Stomach (tissue), 19 donors: ENCODE measurements at places on chromosomes 7 and 10. TPM values are rescaled to one million over a fixed set of nuclear protein-coding genes. Genes with fewer than 3 reads are reported as not detected.
A peak's percentile ranks its signal among the peaks of the same experiment; 100 is the strongest.

PHYHIPL gene
- polyA plus RNA-seq = 0.35 TPM

DNA sequence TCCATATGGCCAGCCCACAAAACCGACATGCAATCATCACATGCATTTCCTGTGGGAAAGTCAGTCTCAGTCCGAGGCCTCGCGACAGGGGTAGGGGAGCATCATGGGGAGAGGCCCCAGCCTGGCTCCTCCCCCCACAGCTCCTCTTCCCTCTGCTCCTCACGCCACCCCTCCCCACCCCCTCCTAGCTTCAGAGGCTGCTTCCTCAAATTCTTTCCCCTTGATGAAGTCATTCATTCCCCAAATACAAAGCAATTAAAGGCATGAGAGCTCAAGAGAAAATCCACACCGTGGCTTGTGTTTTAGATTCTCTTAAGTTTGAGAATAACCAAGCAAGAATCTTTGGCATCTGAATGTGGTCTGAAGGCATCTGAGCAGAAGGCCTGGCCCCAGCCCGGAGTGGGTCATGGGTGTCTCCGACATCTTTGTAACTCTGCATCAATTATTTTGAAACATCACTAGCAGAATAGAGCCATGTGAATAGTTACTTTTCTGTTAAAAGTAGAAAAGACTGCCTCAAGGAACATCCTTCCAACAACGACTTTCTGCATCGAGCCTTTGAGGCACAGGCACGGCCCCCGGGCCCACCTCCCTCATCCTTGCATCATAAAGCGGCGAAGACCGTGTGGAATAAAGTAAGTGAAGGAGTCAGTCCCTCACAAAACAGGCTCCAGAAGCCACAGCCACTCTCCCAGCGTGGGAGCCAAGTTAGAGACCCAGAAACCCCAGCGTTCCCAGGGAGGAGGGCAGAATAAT, 90.9 kb downstream of the DIP2C start:
- H3K27me3 ChIP-seq = no peaks in the 10 kb centered on the region
- peaks cover 61% of the 10 kb centered on the region for H3K4me1 ChIP-seq
- peak overlapping the region; percentile 54 for H3K27ac ChIP-seq
- peak; percentile 48 for DNase-seq

GRCh38 chr7:129780974-129781927, 169.7 kb downstream of the NRF1 start:
- H3K27ac ChIP-seq = no peak overlapping the region
- peak; percentile 55 for DNase-seq
- H3K4me1 ChIP-seq = peaks cover 69% of the 10 kb centered on the region
- H3K27me3 ChIP-seq = peaks cover 100% of the 10 kb centered on the region
- peak overlapping the region; percentile 52 for H3K4me3 ChIP-seq

- no peaks in the 10 kb centered on the region for H3K36me3 ChIP-seq
- peak overlapping the region; percentile 10 for H3K27ac ChIP-seq
- no peaks in the 10 kb centered on the region for H3K27me3 ChIP-seq
Observed at GRCh38 chr7:7920481-7920880, 48.1 kb upstream of the GLCCI1 start.

- no peak overlapping the region for H3K4me3 ChIP-seq
- no peaks in the 10 kb centered on the region for H3K27me3 ChIP-seq
- H3K4me1 ChIP-seq = peaks cover 6% of the 10 kb centered on the region
- no peak overlapping the region for H3K27ac ChIP-seq
Observed at GRCh38 chr10:113469796-113470195, 83.1 kb upstream of the HABP2 start.

DNA sequence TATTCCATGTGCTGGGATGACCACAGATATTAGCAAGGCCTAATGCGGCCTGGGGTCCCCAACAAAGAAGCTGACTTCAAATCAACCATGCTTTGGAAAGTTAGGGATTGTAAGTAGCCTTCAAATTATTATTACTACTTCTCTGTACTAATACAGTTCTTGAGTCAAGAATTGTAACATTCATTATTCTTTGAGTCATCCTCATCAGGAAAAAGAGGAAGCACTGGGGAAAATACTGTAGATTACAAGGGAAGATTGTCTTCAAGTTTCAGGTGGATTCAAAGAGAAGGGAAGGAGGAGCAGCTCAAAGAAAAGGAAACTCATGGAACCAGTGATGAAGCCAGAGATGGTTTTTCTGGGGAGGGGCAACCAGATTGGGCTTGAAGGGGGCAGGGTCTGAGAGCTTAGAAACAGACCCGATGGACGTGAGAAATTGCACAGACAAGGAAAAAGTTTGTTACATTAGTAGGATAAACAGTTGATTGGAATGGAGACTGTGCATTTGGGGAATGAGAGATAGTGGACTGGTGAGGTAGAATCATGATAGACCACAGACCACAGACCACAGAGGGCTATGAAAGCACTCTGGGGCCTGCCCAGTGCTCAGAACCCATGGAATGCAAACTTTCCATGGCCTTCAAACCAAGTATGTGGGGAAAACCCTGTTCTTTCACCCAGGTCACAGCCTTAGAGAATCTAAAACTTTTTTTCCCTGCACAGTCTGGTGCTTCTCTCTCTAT, 209.9 kb downstream of the ZNF365 start:
- H3K27ac ChIP-seq = no peak overlapping the region
- peak; percentile 12 for DNase-seq
- H3K27me3 ChIP-seq = no peaks in the 10 kb centered on the region
- peaks cover 3% of the 10 kb centered on the region for H3K4me1 ChIP-seq
- no peak overlapping the region for H3K4me3 ChIP-seq
- no peaks in the 10 kb centered on the region for H3K36me3 ChIP-seq

GRCh38 chr10:77774940-77775391, 137.4 kb upstream of the KCNMA1 start:
- DNase-seq = peak; percentile 20
- H3K27me3 ChIP-seq = no peaks in the 10 kb centered on the region
- H3K36me3 ChIP-seq = peaks cover 3% of the 10 kb centered on the region

ZC3HAV1L gene
- 1.3 TPM for polyA plus RNA-seq

- no peaks in the 10 kb centered on the region for H3K27me3 ChIP-seq
- H3K27ac ChIP-seq = no peak overlapping the region
- no peaks in the 10 kb centered on the region for H3K4me1 ChIP-seq
- no peak overlapping the region for H3K4me3 ChIP-seq
- no peak for DNase-seq
Observed at GRCh38 chr10:89808842-89809241, 107.5 kb downstream of the KIF20B start.

DNA sequence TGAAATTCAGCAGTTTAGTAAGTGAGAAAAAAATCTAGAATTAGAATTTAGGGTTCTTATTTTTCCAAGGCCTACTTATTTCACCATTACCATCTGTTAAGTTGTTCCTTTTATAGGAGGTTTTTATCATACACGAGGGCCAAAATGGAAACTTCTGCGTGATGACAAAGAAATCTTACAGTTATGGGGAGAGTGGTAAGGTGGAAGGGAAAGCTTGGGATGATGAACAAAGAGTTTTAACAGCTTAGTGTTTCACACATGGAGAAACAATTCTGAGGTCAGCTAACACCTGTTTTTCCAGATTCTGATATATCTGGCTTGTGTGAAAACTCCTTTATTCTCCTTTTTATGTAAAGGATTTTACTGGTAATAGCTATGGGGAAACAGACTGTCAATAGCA, 49.8 kb upstream of the SEMA3C start:
- no peaks in the 10 kb centered on the region for H3K27me3 ChIP-seq
- no peak for DNase-seq
- H3K36me3 ChIP-seq = no peaks in the 10 kb centered on the region

CDC14C gene
- not detected for polyA plus RNA-seq

DNA sequence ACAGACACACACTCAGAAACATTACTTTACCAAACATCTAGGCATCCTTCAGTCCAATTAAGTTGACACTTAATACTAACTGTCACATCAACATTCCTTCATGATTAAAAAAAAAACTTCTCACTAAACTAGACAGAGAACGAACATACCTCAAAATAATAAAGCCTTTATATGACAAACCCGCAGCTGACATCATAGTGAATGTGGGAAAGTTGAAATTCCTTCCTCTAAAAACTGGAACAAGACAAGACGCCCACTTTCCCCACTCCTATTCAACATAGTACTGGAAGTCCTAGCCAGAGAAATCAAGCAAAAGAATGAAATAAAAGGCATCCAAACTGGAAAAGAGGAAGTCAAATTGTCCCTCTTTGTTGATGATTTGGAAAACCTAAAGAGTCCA, 96.9 kb upstream of the PPP1R9A start:
- H3K4me1 ChIP-seq = no peaks in the 10 kb centered on the region
- DNase-seq = no peak
- no peaks in the 10 kb centered on the region for H3K27me3 ChIP-seq
- H3K4me3 ChIP-seq = no peak overlapping the region

DNA sequence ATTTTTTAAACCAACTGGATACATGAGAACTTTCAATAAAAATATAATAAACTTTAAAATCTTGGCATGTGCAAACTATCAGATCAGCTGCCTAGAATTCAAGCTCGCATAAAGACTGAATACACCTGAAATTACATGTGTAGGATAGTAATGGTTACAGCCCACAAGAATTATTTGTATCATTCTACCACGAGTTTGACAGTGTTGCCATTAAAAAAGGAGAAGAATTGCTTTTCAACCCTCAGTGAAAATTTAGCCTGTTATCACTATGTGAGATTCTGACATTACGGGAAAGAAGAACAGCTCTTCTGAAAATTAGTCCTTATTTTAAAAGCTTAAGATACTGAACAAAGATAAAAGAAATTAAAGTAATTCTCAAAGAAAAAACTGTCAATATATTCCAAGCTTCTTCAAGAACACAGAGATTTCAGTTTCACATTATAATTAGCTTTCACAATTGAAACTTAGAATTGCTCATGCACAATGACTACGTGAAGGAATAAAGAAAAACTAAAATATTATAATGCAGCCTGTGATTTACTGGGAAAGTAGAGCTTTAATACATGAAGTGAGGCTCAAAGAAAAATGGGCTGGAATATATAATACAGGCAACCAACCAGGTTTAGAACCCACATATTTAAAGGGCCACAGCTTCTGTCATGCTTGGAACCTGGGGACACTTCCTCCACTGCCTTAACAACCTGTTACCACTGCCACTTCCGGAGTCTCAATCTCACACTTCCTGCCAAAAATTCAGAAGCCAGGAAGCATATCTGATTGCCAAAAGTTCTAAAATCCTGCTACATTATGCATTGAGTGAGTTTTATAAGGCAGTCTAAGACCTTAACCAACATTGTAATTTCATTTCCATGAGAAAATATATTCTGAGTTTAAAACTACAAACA, 23.2 kb downstream of the TPK1 start:
- H3K4me3 ChIP-seq = no peak overlapping the region
- no peaks in the 10 kb centered on the region for H3K27me3 ChIP-seq
- DNase-seq = no peak
- no peaks in the 10 kb centered on the region for H3K4me1 ChIP-seq
- no peak overlapping the region for H3K27ac ChIP-seq

AGMO gene
- polyA plus RNA-seq = 0.03 TPM

GRCh38 chr7:116018731-116019130, 11.8 kb downstream of the TFEC start:
- H3K27me3 ChIP-seq = no peaks in the 10 kb centered on the region
- no peaks in the 10 kb centered on the region for H3K4me1 ChIP-seq
- no peak overlapping the region for H3K27ac ChIP-seq
- no peaks in the 10 kb centered on the region for H3K36me3 ChIP-seq

APBB1IP gene
- 3.1 TPM for polyA plus RNA-seq

COBL gene
- polyA plus RNA-seq = 13.3 TPM

GRCh38 chr10:49162761-49163310, 25.4 kb downstream of the TMEM273 start:
- no peak overlapping the region for H3K27ac ChIP-seq
- DNase-seq = no peak
- H3K27me3 ChIP-seq = no peaks in the 10 kb centered on the region
- no peaks in the 10 kb centered on the region for H3K36me3 ChIP-seq

DNA sequence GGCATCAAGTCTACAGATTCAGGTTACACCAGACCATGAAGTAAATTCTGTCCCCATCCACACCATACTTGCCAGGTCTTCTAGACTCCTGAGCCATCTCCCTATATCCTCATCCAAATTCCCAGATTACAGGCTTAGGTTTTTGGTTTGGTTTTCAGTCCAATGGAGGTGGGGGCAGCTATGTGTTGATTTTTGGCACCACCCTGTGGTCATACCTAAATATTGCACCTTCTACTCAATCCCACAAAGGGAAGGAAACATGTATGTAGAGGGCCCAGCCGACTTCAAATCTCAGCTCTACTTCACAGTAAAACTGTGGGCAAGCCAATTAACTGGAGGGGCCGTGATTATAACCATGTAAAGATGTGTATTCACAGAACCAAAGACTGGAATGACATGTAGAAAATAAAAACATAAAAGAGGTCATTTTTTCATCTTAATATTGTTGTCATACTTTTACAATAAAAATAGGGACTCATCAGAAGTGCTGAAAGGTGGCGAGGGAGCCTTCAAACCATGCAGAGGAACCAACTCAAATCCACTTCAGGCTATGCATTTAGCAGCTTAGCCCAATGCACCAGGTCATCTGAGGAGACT, 19.8 kb downstream of the ERCC6 start:
- DNase-seq = no peak
- no peaks in the 10 kb centered on the region for H3K27me3 ChIP-seq
- peaks cover 64% of the 10 kb centered on the region for H3K36me3 ChIP-seq
- H3K4me3 ChIP-seq = no peak overlapping the region
- H3K4me1 ChIP-seq = no peaks in the 10 kb centered on the region

- no peak overlapping the region for H3K4me3 ChIP-seq
- H3K4me1 ChIP-seq = no peaks in the 10 kb centered on the region
- DNase-seq = peak; percentile 35
- no peaks in the 10 kb centered on the region for H3K36me3 ChIP-seq
- peak overlapping the region; percentile 60 for H3K27ac ChIP-seq
Observed at GRCh38 chr7:105776068-105776790, 100.2 kb downstream of the ATXN7L1 start.

DNA sequence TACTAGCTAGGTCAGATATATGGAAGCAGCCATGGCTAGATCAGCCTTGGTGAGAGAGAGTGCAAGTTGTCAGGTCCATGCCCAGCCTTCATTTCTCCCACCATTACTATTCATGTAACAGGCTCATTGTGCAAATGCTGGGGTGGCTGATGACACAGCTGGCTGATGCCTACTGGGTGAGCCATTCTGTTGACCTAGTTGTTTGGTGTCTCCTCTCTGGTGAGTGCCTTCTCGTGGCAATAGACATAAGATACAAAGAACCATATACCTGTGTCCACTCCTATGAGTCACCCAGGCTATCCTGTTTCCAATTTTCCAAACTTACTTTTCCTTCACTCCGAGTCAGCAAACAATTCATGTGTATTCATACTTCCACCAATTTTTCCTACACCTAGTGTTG, 46.0 kb downstream of the ZNF25 start:
- no peaks in the 10 kb centered on the region for H3K36me3 ChIP-seq
- H3K27ac ChIP-seq = no peak overlapping the region
- H3K4me3 ChIP-seq = no peak overlapping the region
- no peaks in the 10 kb centered on the region for H3K27me3 ChIP-seq
- H3K4me1 ChIP-seq = no peaks in the 10 kb centered on the region

DNA sequence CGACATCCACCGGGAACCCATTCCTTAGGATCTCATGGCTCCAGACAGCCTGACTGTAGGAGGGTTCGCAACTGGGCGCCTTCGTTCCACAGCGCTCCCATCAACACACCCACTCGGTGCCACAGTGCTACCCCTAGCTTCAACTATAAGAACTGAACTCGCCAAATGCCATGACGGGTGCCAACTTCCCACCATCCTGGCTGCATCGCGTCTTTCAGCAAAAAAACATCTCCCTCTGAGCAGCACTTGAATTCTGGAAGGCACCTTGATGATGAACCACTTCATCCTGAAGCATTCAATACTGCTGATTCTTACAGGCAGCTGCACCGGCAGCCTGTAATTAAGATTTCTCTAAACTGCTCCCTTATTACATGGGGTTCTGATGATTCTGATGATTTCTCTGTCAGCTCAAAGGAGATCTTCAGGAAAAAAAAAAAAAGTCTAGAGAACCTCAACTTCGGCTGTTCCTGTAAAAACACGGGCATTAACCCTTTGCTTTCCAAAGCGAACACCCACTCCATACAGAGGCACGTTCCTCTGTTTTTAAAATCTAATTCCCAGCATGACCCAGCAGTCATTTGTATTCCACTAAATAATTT, 1.3 kb downstream of the CYTH3 start:
- DNase-seq = peak; percentile 77
- no peaks in the 10 kb centered on the region for H3K27me3 ChIP-seq
- no peaks in the 10 kb centered on the region for H3K36me3 ChIP-seq
- H3K4me1 ChIP-seq = peaks cover 30% of the 10 kb centered on the region
